ENCODE measurements at places on chromosomes 5 and 9.

DNA sequence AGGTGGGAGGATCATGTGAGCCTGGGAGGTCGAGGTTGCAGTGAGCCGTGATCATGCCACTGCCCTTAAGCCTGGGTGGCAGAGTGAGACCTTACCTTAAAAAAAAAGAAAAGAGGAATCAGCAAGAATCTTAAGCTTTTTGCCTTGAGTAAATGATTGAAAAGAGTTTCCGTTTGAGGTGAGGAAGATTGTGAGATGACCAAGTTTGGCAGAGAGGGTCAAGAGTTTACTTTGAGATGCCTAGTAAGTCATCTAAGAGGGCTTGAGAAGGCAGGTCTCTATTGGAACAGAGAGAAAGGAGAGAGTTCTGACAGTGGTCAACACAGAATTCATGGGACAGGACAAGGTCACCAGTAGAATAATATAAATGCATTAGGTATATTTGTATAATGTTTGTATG is 572.1 kb downstream of the TLE4 start:
- DNase-seq: no peak

GRCh38 chr5:136811551-136811950 is 446.2 kb upstream of the TRPC7 start:
- no peak for DNase-seq

GRCh38 chr9:36828611-36829013 is 205.5 kb downstream of the PAX5 start:
- no peak for DNase-seq

- DNase-seq: no peak
Measured at GRCh38 chr9:3431890-3432289, 93.9 kb downstream of the RFX3 start.

GRCh38 chr5:115435778-115436712 is 108.5 kb downstream of the FEM1C start:
- DNase-seq: no peak

DNA sequence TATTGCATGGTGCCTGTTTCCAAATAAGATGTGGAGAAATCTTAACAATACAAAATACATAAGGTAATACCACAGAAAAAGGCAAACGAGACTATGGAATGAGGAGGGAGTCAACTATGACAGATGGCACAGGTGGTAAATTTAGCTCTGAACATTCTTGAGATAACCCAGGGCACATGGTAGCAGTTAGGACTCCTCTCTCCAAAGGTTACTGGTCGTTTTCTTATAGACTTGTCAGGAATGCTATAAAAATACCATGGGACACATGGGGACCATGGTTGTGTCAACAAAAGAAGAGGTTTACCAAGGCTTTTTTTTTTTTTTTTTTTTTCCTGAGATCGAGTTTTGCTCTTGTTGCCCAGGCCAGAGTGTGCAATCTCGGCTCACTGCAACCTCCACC is 209.4 kb upstream of the RFX3 start:
- DNase-seq: no peak

GRCh38 chr5:157761690-157762621 is 18.4 kb downstream of the LSM11 start:
- DNase-seq: no peak

- peak; percentile 24 for DNase-seq
Measured at GRCh38 chr5:76544268-76544926, 78.8 kb downstream of the F2RL2 start.

DNA sequence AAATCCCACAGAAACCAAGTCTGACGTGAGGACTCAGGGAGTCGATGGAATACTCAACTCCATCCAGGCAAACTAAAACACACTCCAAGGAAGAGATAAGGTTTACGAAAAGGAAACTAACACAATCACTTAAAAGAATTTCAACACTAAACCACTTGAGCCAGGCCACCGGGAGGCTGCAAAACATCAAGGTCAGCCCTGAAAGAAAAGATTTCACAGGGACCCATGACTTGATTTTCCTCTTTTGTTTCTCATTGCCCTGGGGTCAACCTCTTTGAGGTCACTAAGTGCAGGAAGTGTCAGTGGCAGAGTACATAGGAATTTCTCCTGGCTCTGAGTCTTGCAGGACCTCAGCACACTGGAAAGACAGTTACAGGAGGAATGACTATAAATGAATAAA is 77.8 kb upstream of the TARS1 start:
- no peak for DNase-seq

DNA sequence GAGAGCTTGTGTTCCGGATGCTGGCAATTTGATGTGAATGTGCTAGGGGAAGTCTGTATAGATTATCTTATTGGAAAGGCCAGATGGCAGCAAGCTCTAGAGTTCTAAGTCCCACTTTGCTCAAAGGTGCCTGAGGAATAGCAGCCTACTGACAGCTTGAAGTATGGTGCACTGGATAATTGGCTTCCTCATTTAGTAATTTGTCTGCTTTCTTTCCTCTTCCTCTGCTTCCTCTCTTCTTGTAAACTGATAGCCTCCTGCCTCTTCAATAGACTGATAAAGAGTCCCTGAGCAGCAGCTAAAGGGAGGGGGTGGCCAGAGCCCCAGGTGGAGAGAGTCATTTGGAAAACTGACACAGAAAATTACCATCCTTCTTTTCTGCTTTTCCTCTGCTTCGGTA is 177.3 kb downstream of the FGF1 start:
- DNase-seq: no peak

GRCh38 chr9:120436983-120437475 is 142.9 kb downstream of the CDK5RAP2 start:
- no peak for DNase-seq

DNA sequence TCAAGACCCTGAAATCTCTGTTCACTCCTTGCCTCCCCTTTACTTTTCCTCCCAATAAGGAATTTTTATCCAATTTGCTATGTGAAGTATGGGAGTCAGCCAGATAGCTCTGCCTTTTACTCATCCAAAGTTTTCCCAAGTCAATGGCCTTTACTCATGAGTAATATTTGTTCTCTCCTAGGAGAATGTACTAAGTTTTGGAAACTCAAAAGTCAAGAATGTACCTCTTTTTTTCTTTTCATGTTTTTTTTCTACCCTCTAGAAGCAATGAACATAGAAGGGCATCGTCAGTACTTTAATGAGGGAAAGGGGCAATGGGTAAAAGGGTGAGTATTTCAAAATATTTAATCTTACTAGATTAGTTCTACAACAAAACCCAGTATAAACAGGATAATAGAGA is 140.2 kb upstream of the SGCD start:
- no peak for DNase-seq

DNA sequence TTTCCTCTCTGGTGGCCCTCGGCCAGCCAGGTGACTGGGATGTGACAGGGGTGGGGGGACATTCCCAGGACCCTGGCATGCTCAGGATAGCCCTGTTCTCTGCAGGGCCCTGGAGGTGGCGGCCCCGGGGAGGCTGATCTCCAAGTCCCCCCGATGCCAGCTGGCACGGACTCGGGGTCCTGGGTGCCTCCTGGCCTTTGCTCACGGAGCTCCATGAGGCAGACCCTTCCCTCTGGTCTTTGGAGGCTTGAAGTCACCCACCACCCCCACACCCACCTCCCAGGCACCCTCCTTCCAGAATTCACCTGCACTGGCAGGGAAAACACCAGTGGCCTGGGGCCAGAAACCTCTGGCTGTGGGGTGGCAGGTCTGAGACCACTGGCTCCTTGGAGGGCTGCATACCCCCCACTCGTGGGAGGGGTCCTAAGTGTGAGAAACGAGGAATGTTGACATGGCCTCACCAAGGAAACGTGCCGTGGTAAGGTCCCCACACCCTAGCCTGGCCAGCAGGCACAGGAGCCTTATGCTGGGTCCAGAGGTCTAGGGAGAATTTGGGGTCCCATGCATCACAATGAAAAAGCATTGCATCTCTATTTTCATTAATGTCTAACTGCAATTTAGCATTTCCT is 130.8 kb upstream of the FAM120A start:
- no peak for DNase-seq

- no peak for DNase-seq
Measured at GRCh38 chr9:16133556-16134227, 580.8 kb downstream of the CCDC171 start.

DNA sequence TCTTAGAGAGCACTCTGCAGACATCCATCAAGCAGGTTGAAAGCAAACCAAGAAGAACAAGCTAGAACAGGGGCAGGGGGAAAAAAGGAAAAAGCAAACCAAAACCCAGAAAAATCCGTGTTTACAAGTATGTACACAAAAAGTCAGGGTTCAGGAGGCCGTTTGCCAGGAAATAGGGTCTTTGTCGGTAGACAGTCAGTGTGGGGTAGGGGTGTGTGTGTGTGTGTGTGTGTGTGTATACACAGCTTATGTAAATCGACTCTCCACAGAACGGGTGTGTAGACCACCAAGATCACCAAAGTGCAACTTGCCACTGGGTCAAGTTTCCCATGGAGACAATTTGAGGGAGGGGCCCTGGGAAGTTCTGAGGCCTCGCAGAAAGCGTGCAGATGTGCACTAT is 13.1 kb downstream of the SPRY4 start:
- DNase-seq: no peak

- DNase-seq: no peak
Measured at GRCh38 chr5:144336191-144336961, 165.7 kb downstream of the KCTD16 start.

- no peak for DNase-seq
Measured at GRCh38 chr5:57174128-57174889, 450 bp downstream of the GPBP1 start.

GRCh38 chr5:40440746-40441145 is 239.0 kb upstream of the PTGER4 start:
- DNase-seq: no peak

GRCh38 chr9:133870598-133871595 is 121.2 kb downstream of the VAV2 start:
- no peak for DNase-seq

GRCh38 chr9:137049544-137050449 is 3.8 kb upstream of the NPDC1 start:
- DNase-seq: peak; percentile 40

DNA sequence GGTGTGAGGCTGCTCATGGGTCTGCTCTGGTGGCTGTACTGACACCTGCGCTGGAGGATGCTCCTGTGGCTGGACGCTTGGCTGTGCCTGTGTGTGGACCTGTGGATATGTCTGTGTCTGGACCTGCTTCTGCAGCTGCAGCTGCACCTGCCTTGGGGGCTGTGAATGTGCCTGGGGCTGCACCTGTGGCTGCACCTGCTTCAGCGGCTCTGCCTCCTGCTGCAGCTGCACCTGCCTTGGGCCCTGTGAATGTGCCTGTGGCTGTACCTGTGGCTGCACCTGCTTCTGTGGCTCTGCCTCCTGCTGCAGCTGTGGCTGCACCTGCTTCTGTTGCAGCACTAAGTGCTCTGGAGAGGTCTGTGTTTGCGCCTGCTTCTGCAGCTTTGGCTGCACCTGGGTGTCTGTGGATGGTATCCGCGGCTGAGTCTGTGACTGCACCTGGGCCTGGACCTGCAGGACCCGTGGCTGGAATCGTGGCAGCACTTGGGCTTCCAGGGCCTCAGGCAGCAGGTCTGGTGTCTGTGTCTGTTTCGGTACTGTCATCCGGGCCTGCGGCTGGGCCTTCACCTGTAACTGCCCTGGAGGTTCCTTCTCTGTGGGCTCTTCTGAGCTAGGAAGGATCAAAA is 12.5 kb downstream of the CIZ1 start:
- DNase-seq: no peak

- DNase-seq: no peak
Measured at GRCh38 chr9:109316207-109316640, 4.6 kb downstream of the EPB41L4B start.

DNA sequence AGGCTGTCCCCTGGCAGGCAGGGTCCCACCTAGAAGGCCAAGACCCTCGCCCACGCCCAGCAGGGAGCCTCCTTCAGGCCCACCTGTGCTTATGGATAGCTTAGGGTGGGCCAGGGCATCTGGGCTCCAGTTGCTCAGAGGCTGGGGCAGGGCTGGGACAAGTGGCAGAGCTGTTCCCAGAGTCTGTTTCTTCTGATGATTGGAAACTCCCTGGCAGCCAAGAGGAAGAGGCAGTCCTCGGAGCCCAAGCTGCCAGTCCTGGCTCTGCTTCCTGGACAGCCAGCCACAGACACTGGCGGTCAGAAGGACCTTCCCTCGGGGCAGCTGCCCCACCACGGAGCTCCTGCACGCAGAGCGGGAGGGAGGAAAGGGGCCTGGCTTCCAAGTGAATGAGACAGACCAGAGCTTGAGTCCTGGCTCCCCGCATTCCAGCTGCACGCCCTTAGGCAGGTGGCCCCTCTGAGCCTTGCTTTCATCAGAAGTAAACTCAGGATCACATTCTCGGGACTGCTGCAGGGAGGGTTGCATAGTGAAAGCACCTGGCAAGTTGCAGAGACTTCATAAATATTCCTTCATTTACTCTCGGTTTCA is 37.9 kb upstream of the GABRP start:
- no peak for DNase-seq

DNA sequence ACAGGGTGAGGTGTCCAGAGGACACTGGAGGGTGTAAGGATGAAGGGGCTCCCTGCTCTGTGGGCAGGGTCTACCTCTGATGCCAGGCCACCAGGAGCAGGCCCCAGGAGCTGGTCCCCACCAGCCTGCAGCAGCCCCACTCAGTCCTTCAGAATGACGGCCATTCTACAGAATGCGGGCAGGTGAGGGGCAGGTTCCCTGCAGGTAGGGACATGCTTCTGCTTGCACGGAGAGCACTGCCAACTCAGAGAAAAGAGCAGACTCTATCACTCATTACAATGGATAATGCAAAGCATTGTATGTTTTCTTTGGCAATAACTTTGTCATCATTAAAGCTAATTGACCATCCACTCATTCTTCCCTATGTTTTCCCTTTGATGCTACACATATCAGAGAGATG is 39.0 kb downstream of the DDX31 start:
- DNase-seq: no peak

GRCh38 chr5:40266952-40267351 is 412.8 kb upstream of the PTGER4 start:
- DNase-seq: no peak

DNA sequence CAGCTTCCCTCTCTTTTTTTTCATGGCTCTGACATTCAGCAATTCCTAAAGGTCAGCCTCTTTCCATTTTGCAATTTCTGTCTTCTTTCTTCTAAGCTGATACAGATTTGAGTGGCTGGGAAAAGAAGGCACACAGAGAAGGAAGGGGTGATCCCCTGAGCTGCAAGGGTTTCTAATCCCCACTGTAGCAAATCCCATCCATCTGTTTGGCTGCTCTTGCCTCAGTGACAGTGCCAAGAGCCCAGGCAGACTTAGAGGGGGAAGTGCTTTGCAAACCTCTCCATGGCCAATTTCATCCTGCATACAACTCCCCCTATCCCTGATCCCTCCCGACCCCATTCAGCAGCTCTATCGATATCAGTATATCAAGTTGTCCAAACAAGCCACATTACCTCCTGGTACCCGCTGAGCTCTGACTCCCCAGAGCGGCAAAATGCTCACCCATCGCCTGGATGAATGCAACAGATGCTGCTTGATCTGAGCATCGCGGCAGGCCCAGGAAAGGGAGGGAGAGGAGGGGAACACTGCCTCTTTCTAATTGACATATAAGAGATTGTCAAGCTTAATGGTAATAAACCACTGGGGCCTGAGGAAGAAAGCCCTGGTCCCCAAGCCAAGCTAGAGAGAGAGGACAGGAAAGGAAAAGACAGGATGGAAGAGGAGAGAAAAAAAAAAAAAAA is 268.9 kb downstream of the ASTN2 start:
- no peak for DNase-seq

All from activated CD8-positive, alpha-beta memory T cell treated with anti-CD3 and anti-CD28 coated beads for 1 hour (primary cell).